ENCODE measurements at places on chromosomes 5 and 9.

DNA sequence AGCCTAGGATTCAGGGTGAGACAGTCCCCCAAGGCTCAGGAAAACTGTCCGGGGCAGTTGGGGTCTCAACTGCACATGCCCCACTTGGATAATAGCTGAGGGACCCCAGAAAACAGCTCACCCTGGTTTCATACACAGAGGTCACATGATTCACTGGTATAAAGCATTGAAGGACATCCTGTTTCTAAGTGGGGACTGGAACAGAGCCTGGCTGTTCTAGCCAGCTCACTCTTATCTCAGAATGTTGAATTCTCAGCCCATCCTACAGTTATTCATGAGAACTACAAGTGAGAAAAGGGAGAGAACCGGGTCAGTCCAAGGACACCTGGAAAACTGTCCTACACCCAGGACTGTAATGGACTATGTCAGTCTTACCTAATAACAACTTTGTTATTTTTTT, 170.9 kb downstream of the FGF1 start:
- DNase-seq: no peak

GRCh38 chr9:69768716-69769115, 8.9 kb upstream of the PTAR1 start:
- no peak for DNase-seq

DNA sequence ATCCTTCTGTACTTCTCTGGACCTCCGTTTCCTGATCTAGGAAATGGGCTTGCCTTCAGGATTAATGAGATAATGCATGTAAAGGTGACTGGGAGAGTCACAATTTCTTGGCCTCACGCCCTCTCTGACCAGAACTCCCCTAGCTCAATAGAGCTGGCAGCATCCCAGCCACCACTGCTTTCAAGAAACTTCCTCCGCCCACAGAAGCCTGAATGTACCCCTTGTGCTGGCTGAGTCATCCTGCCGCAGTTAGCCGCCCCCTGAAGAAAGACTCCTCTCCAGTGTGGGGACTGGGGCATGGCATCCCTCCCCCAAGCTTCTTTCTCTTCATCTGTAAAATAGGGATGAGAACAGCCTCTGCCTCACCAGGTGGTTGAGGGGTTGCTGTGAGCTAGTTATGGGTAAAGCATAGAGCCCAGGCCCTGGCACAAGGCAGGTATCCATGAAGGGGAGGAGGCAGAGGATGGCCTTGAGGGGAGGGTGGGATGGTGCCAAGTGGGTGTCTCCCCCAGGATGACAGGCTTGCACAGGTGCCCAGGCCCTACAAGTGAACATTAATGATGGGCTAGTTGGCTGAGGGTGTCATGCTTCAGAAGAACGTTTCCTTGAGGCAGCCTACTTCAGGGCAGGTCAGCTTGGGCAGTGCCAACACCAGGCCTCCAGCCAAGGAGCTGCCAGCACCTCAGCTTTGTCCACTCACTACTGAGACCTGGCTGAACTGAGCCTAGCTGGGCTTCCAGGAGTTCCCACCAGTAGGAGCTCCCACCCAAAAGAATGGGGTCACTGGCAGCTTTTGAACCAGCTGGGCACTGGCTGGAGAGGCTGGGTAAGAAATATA, 3.4 kb downstream of the PDLIM4 start:
- no peak for DNase-seq

- no peak for DNase-seq
These were observed 51.3 kb upstream of the PRLR start for GRCh38 chr5:35281613-35282012.

GRCh38 chr5:96344678-96345577, 88.1 kb downstream of the PCSK1 start:
- DNase-seq: no peak

GRCh38 chr5:60399507-60399906, 300.5 kb downstream of the DEPDC1B start:
- no peak for DNase-seq

DNA sequence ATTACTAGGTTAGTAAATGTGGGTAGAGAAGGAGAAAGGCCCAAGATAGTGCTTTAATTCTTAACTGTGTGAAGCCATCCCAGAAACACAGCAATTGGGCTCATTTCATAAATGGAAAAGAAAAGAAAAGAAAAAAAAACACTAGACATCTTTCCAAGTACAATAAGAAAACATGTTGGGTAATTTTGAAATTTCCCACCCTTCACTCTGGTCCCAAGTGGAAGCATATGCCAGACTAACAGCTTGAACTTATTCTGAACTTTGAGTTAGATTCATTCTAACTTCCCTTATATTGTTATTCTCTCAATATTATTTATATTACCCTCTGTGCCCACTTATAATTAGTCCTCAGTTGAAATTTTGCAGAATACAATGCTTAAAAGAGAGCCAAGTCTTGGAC, 113.4 kb upstream of the GHR start:
- DNase-seq: no peak

Data from stimulated activated CD8-positive, alpha-beta memory T cell treated with anti-CD3 and anti-CD28 coated beads, Interleukin-12 subunit alpha, Interleukin-12 subunit beta, amount 100 ng/mL, for 1 hour (primary cell).